ENCODE measurements at places on chromosomes 3 and 15.

DNA sequence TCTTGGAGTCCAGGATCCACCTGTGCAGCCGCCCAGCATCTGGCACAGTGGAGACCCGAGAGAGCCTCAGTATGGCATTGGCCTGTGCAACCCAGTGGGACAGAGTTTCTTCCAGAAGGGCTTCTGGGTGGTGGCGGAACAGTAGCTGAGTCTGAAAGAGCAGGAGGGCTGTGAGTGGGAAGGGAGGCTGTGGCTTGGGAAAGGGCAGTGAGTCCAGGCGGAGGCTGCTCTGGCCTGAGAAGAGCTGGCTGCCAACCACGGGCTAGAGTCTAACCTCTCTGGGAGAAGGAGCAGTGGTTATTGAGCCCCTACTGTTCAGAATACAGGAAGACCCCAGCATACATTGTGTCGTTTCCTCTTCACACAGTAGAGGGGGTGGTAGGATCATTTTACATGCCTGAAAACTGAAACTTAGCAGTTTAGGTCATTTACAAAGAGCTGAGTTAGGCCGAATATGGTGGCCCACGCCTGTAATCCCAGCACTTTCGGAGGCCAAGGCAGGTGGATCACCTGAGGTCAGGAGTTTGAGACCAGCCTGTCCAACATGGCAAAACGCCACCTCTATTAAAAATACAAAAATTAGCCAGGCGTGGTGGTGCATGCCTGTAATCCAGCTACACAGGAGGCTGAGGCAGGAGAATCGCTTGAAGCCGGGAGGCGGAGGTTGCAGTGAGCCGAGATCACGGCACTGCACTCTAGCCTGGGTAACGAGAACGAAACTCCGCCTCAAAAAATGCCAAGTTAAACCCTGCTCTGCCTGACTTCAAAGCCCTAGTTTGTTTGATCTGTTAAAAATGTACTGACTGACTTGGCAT lies 3.2 kb downstream of the AEN start:
- DNase-seq: no peak

DNA sequence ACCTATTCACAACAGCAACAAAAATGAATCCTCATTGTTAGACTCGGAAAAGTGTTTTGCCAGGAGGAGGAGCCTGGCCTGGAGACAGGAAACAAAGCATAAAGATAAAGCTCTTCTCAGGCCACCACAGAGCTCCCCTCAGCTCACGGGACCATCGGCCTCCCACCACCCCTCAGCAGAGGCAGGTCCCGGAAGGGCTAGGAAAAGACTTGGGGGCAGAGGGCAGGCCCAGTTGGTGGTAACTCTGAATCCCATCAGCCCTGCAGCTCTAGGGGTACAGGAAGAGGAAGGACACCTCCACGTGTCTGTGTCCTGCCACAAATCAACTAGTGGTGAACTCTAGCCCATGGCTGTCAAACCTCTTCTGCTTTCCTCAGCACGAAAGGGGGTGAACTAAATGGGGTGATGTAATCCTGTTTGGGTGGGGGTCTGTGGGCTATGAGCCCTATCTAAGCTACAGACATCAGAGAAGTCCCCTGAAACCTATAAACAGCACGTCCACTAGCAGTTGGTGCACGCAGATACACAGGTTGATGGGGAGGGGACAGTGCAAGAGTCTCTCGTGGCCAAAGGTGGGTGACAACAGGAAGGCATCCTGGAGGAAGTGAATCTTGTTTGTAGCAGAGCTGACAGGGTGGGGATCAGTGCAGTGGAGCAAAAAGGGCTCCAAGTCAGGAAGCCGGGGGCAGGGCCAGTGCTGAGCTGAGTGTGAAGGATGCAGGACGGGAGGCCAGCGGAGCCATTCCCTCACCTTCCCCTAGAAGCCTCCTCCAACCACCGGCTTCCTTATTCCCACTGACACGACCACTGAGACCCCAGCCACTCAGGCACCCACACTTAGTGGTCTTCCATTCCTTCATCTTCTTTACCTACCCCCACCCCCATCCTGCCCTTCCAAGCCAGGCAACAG lies 111.1 kb upstream of the HACD2 start:
- no peak for DNase-seq

DNA sequence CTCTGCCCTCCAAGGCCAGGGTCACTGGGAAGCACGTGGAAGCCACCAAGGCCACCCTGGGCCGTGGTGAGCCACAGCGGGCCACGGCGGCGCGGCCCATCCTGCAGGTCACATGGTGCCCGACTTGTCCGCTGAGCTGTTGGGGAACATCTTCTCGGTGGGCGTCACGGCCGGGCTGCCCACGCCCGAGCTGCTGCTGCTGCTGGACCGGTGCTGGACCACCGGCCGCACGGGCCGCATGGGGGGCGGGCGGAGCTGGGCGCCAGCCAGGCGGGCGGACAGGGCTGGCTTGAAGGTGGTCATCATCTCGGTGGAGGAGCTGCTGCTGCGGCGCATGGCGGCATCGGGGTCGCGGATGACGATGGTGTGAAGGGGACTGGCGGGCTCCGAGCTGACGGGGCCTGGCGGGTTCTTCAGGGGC lies 22.1 kb upstream of the RAD18 start:
- no peak for DNase-seq

DNA sequence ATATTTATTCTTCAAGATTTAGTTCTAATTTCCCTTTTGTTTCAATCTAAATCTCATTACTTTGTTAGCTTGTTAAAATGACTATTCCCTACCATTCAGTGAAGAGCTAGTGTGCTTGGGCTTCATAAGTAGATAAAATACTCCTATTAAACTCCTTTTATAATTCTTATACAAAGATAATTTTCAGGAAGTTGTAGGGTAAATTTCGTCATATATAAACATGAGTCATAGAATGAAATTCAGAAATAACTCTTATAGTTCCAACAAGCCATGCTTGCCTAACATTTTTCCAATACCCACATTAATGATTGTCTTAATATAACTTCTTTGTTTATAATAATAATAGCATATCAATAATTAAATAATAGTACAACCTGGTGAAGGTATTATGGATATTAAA lies 407.3 kb downstream of the NAALADL2 start:
- no peak for DNase-seq

DNA sequence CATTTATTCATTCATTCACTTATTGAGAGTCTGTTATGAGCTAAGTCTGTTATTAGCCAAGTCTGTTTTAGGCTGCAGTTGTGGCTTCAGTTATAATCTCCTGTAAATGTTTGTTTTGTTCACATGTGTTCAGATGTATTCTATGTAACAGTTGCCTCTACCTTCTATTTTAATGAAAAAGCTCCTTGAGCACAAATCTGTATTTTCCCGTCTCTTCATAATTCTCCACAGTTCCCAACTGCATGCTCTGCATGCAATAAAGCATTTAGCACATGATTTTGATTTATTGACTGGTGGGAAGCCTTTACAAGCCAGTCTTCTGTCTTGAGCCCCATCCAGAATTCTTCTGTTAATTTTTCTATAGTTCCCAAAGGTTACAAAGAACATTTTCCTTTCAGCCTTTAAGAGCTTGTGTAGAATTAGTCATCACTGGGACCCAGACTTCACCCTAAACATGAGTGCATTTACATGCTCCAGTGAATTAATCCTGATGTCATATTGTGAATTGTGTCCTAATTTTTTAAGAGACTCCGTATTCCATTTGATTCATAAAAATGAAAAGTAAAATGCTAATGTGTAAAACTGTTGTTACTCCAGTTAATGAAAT lies 122.3 kb upstream of the NR2E3 start:
- DNase-seq: no peak

GRCh38 chr3:14512942-14513327 lies 27.2 kb downstream of the GRIP2 start:
- no peak for DNase-seq
